Smooth muscle cell of trachea (primary cell): ENCODE measurements at places on chromosomes 5 and 9. TPM values are rescaled to one million over a fixed set of nuclear protein-coding genes. Genes with fewer than 3 reads are reported as not detected.

PCSK5 gene
- total RNA-seq: 8.4 and 10.1 TPM in 2 replicates

COL5A1 gene
- 164 and 294 TPM in 2 replicates for total RNA-seq

PLPP7 gene
- total RNA-seq: 9.3 and 13.2 TPM in 2 replicates

CCT5 gene
- total RNA-seq: 307 and 516 TPM in 2 replicates

CMYA5 gene
- 6.0 and 11.2 TPM in 2 replicates for total RNA-seq

GABBR2 gene
- total RNA-seq: 0.33 and 1.3 TPM in 2 replicates

SMIM33 gene
- total RNA-seq: not detected in 2 replicates

BTNL9 gene
- not detected in 2 replicates for total RNA-seq

TAF1L gene
- under 0.01 TPM in 2 replicates for total RNA-seq

TRIM7 gene
- total RNA-seq: 5.3 and 6.3 TPM in 2 replicates

TRIM52 gene
- total RNA-seq: 6.8 and 12.5 TPM in 2 replicates

RNF183 gene
- total RNA-seq: not detected in 2 replicates

ERBIN gene
- total RNA-seq: 50.8 and 68.8 TPM in 2 replicates

ATP10B gene
- total RNA-seq: not detected in 2 replicates

PRR7 gene
- total RNA-seq: 2.9 and 12.4 TPM in 2 replicates

PFN3 gene
- total RNA-seq: not detected in 2 replicates

TSLP gene
- total RNA-seq: 5.7 and 6.5 TPM in 2 replicates

TSSK1B gene
- total RNA-seq: 0.15 and 0.50 TPM in 2 replicates

PRUNE2 gene
- total RNA-seq: 10.6 and 11.4 TPM in 2 replicates

PTGDS gene
- total RNA-seq: 2.8 and 36.7 TPM in 2 replicates

SIT1 gene
- 0.29 TPM in 1 of 2 replicates, not detected in the other for total RNA-seq

MUSK gene
- total RNA-seq: 1.7 and 1.9 TPM in 2 replicates

IL31RA gene
- total RNA-seq: 0.66 and 3.3 TPM in 2 replicates

SLC34A3 gene
- under 0.01 TPM in 1 of 2 replicates, not detected in the other for total RNA-seq

GPR150 gene
- 0.29 and 0.66 TPM in 2 replicates for total RNA-seq

MIGA2 gene
- total RNA-seq: 30.7 and 42.8 TPM in 2 replicates

ZBTB6 gene
- 12.6 and 14.7 TPM in 2 replicates for total RNA-seq

PDGFRB gene
- 126 and 239 TPM in 2 replicates for total RNA-seq

THBS4 gene
- 0.87 and 11.9 TPM in 2 replicates for total RNA-seq

ANKRD20A1 gene
- 0.73 TPM in 1 of 2 replicates, not detected in the other for total RNA-seq

OMD gene
- 0.33 and 0.73 TPM in 2 replicates for total RNA-seq

MCC gene
- 33.5 and 51.3 TPM in 2 replicates for total RNA-seq

SLC25A48 gene
- not detected in 2 replicates for total RNA-seq

GARIN3 gene
- total RNA-seq: not detected in 2 replicates

OR1J2 gene
- total RNA-seq: not detected in 2 replicates

MSX2 gene
- total RNA-seq: 1.9 and 15.9 TPM in 2 replicates

TEK gene
- 6.4 and 9.3 TPM in 2 replicates for total RNA-seq

PIP5K1B gene
- total RNA-seq: not detected in 2 replicates

TMEM215 gene
- total RNA-seq: not detected in 2 replicates

EIF4E1B gene
- total RNA-seq: not detected in 2 replicates

CNTNAP3B gene
- 1.2 and 7.1 TPM in 2 replicates for total RNA-seq

OXCT1 gene
- 35.2 and 57.5 TPM in 2 replicates for total RNA-seq

SLC36A3 gene
- not detected in 2 replicates for total RNA-seq
